Glomerular endothelial cell (primary cell): ENCODE measurements at places on chromosomes 3 and 15.

DNA sequence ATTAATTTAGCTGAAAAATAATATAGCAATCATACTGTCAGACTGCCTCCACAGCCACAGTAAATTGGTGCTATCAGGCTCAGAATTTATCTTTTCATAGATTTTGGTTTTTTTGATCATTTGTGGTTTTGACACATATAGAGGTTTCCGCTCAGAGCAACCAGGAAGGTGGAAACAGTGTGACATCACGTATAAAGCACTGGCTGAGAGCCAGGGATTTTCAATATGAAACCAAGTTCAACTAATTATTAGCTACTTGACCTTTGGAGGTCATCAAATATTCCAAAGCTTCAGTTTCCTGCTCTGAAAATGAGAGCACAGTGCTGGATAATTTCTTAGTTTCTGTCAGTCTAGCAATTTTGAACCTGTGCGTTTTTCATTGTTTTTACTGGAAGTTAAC lies 433.8 kb upstream of the SUCLG2 start:
- no peak for DNase-seq

DNA sequence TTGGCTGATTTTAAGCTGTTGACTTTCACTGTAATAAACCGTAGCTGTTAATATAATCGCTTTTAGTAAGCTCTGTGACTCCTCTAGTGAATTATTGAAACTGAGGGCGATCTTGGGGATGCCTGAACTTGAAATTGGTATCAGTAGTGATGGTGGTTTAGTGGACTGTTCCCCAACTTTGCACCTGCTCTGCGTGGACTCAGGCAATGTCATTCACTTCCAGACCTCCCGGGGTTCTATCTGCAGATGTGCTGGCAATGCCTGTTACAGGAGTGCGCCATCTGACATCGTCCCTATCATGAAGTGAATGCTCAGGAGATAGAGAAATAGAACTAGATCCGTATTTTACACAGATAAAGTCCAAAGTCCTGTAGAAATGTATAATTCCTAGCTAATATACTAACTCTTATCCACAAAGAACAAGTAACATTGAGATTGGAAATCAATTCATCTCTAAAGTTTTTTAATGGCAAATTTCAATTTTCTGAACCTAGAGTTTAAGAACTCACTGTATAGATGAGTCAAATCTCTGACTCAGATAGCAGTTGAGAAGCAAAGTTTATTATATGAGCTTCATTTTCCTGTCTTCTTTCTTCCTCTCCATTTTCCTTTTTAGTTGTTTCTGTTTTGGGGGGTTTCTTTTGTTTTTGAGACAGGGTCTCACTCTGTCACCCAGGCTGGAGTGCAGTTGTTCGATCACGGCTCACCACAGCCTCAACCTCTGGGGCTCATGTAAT lies 51.8 kb downstream of the HEG1 start:
- DNase-seq: no peak

GRCh38 chr3:71657831-71658530 lies 67.2 kb downstream of the EIF4E3 start:
- peak; percentile 89 for DNase-seq

DNA sequence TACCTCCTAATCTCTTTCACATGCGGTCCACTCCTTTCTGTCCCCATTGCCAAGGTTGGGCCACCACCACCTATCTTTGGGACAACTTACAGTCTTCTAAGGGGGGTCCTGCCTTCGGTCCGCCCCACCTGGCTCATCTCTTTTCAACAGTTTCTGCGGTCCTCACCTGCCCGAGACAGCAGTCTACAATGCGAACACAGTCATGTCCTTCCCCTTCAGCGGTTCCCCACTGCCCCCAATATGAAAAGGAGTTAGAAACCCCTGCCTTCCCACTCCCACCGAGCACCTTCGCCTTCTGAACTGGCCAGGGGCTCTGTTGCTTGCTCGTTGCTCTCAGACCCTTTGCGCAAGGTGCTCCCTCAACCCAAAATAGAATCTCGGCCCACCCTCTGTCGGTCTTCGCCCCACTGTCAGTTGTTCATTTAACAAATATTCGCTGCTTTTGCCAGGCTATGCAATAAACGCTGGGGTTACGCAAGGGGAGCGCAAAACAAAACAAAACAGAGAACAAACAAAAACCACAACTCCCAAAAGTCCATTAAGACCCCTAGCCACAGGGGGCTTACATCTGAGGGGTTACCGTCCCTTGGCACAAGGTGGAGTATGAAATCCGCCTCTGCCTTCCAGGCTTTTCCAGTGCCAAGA lies 611 bp upstream of the FANCI start:
- no peak for DNase-seq
